Fibroblast of skin of scalp (primary cell): ENCODE measurements at places on chromosomes 7 and 10.

- no peak for DNase-seq
Measured at GRCh38 chr7:3733541-3734140, 432.6 kb downstream of the SDK1 start.

- DNase-seq: no peak
Measured at GRCh38 chr10:54159924-54160323, 641.1 kb downstream of the PCDH15 start.

GRCh38 chr10:85528318-85528652 is 838.3 kb downstream of the GRID1 start:
- no peak for DNase-seq

DNA sequence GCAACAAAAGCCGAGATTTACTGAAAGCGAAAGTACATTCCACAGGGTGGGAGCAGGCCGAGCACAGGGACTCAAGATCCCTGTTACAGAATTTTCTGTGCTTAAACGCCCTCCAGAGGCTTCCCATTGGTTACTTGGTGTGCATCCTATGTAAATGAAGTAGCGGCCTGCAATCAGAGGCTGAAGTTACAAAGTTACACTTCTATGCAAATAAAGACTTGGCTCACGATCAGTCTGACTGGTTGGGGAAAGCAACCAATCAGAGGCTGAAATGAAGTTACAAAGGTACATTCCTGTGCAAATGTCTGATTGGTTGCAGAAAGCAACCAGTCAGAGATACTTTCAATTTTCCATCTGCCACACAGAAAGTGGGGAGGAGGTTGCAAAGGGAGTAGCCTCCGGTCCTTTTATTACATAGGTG is 4.1 kb downstream of the ACBD7 start:
- DNase-seq: peak; percentile 88
